ENCODE measurements at places on chromosomes 11 and 22. TPM values are rescaled to one million over a fixed set of nuclear protein-coding genes. Genes with fewer than 3 reads are reported as not detected.

DNA sequence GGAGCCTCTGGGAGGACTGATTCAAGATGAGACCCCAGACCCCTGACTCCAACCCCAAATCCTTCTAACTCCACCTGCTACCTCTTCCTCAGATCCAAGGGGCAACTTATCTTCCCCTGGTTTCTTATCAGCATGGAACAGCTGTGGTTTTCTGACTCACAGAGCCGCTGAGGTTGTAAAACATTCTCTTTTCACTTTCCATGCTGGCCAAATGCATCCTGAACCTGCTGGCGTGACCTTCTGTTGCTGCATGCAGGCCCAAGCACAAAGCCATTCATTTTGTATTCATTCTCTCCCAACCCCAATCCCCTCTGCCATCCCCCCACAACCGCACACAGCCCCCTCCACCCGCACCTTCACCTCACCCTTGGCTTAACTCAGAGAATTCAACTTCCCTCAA is 70.3 kb downstream of the SEZ6L start:
- no peak for DNase-seq

GRCh38 chr11:57320067-57320718 is 4.6 kb downstream of the TNKS1BP1 start:
- no peak for DNase-seq

Gene GGT1
- not detected for total RNA-seq

- DNase-seq: no peak
Measured at GRCh38 chr11:92692826-92693546, 276.5 kb upstream of the MTNR1B start.

Gene B3GAT1
- total RNA-seq: not detected

DNA sequence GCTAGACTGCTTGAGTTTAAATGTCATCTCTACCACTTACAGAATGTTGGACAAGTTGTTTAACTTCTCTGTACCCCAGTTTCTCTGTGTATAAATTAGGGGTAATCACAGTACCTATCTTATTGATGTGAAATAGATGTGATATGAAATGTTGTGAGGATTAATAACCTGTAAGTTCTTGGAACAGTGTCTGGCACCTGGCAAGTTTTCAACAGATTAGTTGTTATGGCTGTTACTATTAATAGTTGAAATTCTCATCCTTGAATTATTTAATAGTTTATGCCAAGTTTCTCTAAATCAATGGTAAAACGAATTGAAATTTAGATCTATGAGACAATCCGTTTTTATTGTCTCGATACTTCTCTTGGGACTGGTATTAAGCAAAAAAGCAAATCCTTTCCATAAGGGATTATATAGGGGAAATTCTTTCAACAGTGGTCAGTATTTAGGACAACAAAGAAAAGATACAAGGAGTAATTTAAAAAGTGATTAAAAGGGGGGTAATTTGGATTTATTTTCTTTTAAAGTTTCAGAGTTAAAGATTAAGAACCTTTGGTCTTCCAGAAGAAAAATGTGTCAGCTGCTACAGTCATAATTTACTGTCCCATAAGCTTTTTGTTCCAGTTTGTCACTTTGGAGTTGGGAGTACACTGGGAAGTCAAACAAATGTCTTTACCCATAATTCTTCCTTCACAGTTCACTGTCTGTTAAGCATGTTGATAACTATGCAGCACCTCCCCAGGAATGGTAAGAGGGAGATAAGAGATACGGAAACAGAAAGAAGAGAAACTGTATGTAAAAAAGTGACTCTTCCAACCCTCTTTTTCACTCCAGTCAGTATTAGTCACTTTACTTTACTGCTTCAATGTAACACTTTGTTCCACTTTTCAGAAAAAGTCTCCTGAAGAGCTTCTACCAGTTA is 13.2 kb downstream of the PDE3B start:
- no peak for DNase-seq

- no peak for DNase-seq
Measured at GRCh38 chr11:47533690-47534151, 19.2 kb downstream of the CELF1 start.

GRCh38 chr22:40979198-40979597 is 28.0 kb downstream of the RBX1 start:
- DNase-seq: no peak

Gene THOC5
- total RNA-seq: 49.7 TPM

DNA sequence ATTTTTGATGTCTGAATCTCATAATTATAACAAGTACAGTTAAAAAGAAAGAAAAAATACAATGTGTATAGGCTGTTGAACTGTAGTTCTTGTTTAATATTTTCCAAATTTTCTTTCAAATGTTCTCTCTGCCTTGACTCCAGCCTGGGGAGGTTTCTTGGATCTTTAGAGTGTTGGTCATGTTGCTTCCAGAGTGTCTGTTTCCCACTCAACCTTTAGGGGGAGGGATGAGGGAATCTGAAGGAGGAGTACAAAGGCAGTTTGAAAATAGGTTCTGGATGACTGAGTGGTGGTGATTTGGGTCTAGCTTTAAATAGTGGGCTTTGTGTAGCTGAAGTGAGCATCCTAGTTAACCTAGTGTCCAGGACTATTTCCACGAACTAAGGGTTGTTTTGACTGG is 2.0 kb downstream of the CTNND1 start:
- no peak for DNase-seq

DNA sequence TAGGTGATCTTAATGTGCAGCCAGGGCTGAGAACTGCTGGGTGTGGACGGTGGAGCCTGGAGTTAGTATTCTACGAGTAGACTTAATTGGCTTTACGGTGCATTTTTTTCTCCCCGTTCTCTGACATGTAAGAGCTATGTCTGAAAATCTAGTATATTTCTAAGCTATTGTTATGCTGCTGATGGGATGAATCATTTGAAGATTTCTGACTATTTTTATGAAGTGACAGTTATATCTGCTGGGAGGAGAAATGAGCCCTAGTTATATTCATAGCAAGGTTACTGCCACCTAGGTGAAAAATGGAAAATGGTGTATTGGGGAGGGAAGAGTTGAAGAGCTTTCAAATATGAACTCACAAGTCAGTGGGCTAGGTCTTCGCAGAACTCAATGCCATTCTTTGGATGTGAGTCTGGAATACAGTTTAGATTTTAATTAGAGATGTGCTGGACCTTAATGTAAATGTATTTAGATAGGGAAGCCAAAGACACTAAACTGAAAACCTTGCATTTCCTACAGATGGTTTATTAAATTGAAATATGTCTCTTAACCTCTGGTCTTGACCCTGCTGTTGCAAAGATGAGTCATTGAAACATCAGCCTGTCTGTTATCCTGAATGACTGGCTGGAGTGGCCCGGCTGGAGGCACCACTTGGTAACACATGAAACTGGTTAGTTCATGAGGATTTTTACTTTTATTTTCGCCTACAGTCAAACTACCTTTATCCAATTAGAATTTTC is 293.7 kb downstream of the DDX10 start:
- peak; percentile 71 for DNase-seq
